Right forelimb (tissue), 1 donor: ENCODE measurements at places on chromosomes 3 and 15.

GRCh38 chr3:136819392-136819730 lies 435 bp downstream of the SLC35G2 start:
- peak; percentile 57 for DNase-seq

- no peak for DNase-seq
Observed at GRCh38 chr15:98330692-98331435, 317.5 kb upstream of the IGF1R start.

- DNase-seq, result no peak
Observed at GRCh38 chr3:145557405-145557804, 603.6 kb downstream of the PLOD2 start.

DNA sequence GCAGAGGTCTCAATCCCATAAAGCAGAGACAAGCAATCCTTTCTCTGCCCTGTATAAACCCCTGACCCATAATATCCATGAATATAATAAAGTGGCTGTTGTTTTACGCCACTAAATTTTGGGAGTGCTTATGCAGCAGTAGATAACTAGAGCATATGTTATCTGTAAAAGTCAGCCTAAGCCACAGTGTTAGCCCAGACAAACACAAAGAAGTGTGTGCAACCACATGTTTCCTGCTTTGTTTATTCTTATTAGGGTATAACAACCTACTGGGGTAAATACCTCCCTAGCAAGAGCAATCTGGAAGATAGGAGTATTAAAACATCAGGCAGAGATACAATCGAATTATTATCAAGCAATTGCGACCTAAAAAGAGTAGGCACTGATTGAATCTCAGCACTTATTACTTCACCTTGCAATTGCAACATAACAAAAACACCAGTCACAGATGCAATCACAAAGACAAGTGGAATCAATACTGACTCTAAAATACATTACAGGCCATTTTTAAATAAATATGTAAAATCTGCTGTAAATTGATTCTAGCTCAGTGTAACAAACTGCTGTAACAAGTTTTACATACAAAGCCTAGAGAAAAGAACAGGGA lies 94.6 kb upstream of the UBE2E2 start:
- no peak for DNase-seq

DNA sequence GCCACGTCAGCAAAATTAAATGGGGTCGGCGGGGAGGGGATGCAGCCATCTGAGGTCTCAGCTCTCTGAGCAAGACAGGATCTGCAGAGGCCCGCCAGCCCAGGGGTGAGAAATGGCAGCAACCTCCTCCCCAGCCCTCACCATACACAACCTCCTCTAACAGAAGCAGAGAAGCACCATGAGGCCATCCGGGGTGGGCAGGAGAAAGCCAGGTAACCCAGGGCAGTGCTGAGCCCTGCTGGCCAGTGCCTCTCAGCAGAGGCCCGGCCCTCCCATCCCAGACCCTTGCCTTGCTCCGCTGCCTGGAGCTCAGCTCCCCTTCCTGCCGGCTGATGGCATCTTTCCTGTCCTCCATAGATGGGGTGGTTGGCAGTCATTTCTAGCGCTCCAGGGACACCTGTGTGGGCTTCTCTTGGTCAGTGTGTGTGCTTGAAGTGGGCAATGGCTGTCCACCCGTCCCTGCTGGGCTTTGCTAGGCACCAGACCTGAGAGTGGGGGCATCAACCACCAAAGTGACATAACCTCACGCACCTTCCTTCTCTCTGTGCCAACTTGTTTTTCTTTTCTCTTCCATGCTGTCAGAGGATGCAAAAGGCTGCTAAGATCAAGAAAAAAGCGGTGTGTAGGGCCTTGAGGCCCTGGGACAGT lies 175.8 kb downstream of the NSMCE3 start:
- DNase-seq, result no peak

GRCh38 chr15:41881920-41882688 lies 11.7 kb downstream of the SPTBN5 start:
- DNase-seq, result no peak

DNA sequence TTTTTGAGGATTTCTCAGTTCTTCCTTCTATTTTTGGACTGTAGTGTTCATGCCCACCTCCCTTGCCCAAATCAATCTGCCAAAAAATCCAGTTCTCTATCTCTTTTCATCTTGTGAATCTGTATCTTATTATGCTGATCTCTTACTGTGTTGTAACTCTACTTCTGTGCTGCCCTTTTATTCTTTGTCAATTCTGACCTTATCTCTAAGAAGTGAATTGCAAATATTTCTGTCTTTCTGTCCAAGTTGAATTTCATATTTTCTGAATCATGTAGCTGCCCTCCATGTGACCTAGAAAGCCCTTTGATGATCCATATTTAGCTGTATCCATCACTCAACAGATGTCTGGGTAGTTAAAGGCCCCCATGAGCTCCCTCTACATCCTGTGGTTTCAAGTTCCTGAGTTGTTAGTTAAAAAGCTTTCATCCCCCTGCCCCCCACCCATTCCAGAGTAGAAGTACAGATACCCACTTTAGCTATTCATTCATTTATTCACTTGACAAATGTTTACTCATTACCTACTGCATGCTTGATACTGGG lies 33.6 kb upstream of the ETV5 start:
- no peak for DNase-seq

DNA sequence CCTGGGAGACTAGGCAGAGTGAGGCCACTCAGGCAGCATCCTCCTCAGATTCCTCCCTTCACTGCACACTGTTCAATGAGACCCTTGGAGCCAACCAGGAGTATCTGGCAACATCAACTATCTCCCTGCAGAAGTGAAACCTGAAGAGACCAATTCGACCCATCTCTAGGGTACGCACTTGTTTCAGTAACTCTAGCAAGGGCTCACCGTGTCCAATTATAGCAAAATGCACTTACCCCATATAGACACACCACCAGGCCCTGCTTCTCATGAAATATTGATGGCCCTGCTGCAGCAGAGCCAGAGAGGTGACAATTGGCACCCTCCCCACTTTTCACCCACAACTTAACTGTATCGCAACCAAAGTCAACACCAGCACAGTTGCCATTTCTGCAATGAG lies 196.1 kb upstream of the IGF1R start:
- no peak for DNase-seq

GRCh38 chr3:55935241-55935640 lies 448.1 kb upstream of the WNT5A start:
- DNase-seq, result no peak

DNA sequence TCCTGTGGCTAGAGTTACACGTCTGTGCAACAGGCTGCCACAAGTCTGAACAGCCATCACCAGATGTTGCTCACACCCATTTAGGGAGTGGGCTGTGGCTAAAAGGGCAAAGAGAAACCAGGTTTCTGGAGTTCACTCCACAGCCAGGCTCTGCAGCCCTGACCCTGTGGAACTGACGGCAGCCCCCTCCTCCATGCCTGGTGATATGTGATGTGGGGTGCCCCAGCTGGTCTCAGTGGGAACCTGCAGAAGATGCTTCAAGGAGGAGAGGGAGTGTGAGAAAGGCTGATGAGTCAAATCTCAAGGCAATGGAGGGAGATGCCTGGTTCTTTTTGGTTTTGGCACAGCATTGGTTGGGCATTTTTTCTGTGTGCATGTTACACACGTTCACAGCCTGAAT lies 130.6 kb downstream of the TPRA1 start:
- DNase-seq, result no peak

DNA sequence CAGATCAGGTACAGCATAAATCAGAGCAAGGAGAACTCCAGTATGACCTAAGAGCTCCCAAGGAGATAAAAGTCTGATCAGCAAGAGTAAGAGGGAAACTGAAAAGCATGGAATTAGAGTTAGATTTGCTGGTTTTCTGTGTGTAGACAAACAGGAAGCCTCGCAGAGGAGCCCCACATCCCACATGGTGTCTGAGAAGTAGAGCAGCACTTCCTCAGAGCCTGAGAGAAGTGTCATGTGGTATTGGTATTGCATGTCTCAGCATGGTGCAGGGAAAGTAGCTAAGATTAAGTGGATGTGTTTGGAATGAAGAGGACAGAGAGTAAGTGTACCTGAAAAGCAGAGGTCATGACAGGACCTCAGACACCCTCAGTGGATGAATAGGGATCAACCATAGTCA lies 175.4 kb upstream of the GBE1 start:
- DNase-seq, result no peak

GRCh38 chr3:29022976-29023375 lies 257.9 kb upstream of the RBMS3 start:
- no peak for DNase-seq

GRCh38 chr3:30204126-30204525 lies 402.3 kb upstream of the TGFBR2 start:
- no peak for DNase-seq

GRCh38 chr3:148128136-148128535 lies 569.6 kb upstream of the AGTR1 start:
- DNase-seq, result no peak

- DNase-seq, result no peak
Observed at GRCh38 chr15:48475600-48476395, 144.6 kb downstream of the DUT start.
